ENCODE measurements at places on chromosomes 6 and 20.

DNA sequence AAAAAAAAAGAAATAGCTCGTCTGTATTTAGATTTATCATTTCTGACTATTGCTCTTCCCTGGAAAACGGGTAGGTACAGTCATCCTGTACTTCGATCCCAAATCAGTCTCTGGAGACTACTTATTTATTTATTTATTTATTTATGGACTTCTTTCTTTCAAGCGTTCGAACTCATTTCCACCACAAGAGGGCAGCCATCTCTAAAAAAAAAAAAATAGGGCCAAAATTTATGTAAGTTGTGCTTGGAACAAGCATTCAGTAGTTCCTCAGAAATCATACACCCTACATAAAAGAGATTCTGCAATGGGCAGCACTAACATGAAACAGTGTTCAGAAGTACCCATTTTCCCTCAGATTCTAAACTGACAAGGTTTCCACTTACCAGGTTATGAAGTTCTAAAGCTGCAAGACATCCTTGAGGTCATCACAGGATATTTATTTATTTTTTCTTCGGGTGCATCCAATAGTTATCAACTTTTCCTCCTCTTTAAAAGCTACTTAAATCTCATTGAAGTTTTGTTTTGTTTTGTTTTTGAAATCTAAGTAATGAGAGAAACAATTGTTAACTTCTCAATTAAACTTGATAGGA, 1.9 kb upstream of the BMP2 start:
- no peak for DNase-seq

DNA sequence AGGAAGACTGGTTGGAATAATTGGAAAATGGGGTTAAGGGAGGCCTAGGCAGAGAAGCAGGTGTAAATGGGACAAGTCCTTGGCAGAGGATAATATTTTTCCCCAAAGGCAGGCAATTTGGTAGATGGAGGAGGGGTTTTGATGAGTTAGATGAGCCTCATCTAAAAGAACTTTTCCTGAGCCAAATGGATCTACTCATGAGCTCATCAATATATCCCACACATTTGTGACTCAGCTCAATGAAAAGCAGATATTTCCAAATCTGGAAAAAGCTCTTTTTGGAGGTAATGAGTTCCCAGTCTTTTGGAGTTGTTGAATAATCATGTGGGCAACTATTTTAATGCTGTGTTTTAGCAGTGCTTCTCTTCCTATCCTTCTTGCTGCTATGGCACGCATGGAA, 685.5 kb upstream of the CITED2 start:
- no peak for DNase-seq

- DNase-seq = no peak
Observed at GRCh38 chr20:44523746-44524145, 1.9 kb upstream of the SERINC3 start.

- DNase-seq = no peak
Observed at GRCh38 chr6:106083618-106084017, 2.5 kb upstream of the PRDM1 start.

DNA sequence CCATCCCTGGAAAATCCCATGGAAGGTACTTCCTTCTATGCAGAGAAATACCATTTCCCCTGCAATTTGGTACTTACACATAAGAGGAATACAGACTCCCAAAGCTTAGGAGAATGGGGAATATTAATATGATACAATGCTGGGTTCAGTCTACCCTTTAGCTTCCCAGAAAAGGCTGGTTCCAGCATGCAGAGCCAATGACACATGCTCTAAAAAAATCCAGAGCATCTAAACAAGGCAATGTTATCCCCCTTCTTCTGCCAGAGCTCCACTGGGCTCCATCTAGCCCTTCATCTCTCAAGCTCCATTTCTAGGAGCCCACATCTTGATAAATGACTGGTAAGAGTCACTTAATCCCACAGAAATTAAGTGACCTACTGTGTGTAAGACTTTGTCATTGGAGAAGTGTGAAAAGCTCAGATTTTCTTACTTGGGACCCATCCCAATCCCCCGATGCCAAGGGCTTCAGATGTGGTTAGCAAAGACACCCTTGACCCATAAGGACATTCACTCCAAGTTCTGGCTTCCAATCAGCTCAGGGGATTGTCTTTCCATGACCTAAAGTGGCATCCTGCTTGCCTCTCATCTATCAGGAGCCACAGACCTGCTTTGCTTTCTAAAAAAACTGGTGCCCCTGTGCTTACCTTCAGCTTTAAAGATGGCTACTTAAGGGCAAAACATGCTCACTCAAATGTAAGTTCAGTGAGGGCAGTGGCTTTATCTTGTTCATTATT, 137.5 kb downstream of the UNC5CL start:
- no peak for DNase-seq

DNA sequence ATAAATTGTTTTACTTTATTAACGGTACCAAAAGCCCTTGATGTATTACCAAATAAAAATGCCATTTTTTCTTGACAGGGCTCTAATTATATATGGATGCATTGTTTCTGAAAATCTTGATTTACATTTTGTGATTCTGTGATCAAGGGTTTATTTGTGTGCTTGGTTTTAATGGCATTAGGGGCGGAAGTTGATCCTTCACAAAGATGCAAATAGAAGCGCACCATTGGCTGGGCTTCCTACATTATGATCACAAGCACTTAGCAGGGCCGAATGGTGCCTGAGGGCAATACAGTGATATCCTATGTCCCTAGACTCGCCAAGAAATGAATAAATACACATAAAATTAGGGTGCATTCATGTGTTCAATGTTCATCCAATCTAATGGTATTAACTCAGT, 172.9 kb upstream of the UST start:
- DNase-seq = no peak

DNA sequence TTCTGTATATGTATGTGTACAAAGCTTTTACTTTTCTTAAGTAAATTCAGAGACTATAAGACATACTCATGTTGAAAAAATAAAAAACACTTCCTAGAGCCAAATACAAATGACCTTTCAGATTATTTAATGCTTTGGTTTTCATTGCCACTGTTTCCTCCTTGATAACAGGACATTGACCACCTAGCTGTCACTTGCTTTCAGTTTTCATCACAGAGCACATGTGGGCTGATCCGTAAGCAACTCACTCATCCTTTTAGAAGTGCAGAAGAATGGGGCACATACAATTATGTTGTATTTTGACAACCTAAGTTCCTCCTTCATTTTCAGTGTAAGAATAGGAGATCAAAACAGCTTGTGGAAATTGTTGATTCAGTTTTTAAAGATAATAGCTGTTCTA, 6.2 kb downstream of the ZBTB2 start:
- DNase-seq = no peak

GRCh38 chr6:79257381-79258205, 23.1 kb upstream of the HMGN3 start:
- DNase-seq = no peak

GRCh38 chr20:15603506-15603905, 969.7 kb downstream of the KIF16B start:
- no peak for DNase-seq

DNA sequence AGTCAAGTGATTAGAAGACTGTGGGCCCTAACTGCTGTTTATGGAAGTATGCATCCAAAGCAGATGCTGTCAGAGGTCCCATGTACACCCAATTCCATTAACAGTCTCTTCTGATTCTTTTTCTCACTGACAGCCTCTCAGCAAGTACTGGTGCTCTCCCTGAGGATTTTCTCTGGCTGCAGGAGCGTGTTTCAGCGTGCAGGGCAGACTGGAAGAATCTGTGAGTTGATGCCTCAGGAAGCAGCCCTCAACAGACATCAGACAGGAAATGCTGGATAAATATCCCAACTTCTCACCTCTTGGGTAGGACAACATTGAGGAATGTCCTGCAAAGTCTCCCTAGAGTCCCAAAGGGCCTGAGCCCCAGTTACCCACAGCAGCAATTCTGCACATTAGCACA, 40.8 kb downstream of the ANKEF1 start:
- DNase-seq = no peak

GRCh38 chr20:58749979-58750378, 57.4 kb downstream of the NPEPL1 start:
- DNase-seq = no peak

- DNase-seq = no peak
Observed at GRCh38 chr20:10761786-10762185, 88.0 kb upstream of the JAG1 start.

Measured in epithelial cell of prostate (primary cell).